NCI-H748 treated with DMSO at 0.1 percent for 48 hours (cell line): ENCODE measurements at places on chromosomes 3 and 15.

DNA sequence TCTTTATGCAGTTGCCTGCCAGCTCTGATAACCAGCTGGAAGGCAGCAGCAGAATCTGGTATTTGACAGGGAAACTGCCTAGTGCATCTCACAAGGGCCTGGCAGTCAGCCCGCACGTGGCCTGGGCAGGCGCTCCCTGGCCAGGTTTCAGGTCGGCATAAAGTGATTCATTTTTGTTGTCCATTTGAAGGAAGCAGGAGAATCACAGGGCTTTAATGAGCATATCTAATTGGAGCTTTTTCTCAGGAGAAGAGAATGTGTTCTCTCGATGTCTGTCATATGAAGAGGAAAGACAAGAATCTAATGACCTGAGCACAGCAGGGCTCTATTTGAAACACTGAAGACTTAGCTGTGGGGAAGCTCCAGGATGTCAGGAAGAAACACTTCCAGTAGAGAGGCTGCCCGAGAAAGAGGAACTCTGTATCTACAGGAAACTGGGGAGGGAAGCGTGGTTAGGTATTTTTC, 98.8 kb upstream of the MB21D2 start:
- no peak for DNase-seq

GRCh38 chr15:89893027-89893426, 767 bp downstream of the AP3S2 start:
- DNase-seq = no peak

GRCh38 chr3:108159105-108159504, 63.1 kb downstream of the IFT57 start:
- DNase-seq = no peak

DNA sequence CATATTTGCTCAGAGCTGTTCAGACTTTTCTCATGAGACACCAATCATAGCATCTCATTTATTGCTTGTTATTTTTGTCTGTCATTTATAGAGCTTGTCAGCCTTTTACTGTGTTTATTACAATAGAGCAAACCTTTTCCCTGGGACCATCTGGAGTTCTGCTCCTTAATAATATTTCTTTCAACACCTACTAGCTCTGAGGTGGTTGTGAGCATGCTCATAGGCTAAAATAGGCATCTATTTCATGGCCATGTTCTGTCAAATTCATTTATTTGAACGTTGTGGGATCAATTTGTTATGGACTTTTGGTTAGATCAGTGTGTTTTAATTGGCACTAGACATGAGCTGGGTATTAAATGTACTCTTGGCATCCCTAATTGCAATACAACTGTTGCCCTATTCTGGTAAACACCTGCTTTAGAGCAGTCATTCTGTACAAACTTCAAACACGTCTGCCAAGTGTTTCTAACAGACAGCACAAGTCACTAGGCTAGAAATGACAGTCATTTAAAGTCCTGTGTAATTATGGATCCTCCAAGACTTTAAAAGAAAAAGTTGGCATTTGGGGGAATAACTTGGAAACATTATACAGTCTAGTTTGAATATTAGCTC, 766.3 kb downstream of the ZNF385D start:
- DNase-seq = no peak

DNA sequence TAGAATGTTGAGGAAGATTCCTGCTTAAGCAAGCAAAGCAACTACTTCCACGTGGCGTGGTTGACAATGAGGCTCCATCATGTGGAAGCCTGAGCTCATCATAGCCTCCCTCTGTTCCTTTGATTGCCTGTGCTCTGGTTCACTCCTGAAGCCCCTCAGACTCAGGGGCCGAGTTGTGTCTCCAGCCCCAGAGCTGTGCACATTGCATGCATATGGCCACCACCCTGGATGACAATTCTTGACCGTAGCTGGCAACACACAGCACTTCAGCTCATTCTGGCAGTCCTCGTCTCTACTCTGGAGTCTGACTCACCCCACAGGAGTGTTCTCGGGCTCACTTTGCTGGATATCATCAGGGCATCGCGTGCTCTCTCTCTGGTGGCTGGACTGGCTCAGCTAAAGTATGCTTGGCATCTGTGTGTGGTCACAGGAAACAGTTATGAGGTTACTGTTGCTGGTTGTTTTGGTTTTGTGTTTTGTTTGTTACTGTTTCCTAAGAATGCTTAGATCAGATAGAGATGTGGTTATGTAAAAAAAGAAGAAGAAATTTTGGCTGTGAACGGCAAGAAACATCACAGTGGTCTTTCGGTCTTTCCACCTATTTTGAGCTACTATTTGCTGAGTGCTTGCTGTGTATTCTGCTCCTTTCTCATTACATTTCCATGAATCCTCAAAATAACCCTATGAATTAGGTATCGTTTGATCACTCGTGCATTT, 41.6 kb upstream of the MRPS22 start:
- DNase-seq = no peak

DNA sequence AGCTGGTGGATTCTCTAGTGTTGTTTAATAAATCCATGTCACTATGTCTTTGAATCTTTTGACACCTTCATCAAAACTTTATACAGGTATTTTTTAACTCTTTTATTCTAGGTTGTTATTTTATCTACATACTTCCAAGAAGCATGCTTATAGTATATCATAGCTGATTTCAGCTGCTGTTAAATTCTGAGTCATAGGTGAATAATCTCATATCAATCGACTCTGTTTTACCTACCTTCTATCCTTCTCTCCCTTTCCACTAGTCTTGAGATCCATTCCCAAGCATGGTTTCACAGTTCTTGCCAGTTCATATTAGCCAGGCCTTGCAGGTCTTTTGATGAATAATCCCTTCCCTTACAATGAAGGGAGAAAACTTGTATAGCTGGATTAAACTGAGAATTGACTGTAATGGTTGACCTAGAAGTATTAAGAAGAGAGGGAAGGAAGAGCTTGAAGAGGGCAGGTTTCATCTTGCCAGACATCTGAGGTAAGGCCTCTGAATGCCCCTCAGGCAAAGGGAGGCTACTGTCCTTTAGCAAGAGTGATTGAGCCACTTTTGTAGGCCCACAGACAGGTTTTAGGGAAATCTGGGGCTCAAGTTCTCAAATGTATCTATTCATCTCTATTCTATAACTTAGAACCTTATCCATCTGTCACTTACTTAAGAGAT, 146.4 kb downstream of the EPHA6 start:
- no peak for DNase-seq

DNA sequence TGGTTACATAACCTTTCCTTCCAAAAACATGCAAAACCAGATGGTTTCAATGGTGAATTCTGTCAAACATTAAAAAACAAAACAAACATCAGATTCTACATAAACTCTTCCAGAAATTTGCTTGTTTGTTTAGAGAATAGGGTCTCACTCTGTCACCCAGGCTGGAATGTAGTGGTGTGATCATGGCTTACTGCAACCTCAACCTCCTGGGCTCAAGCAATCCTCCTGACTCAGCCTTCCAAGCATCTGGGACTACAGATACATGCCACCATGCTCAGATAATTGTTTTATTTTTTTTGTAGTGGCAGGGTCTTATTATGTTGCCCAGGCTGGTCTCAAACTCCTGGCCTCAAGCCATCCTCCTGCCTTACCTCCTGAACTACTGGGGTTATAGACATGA, 36.1 kb downstream of the FBXL2 start:
- no peak for DNase-seq

- DNase-seq = no peak
Observed at GRCh38 chr15:90060797-90061196, 41.5 kb downstream of the IDH2 start.

GRCh38 chr3:146491303-146491702, 21.9 kb upstream of the PLSCR2 start:
- no peak for DNase-seq

DNA sequence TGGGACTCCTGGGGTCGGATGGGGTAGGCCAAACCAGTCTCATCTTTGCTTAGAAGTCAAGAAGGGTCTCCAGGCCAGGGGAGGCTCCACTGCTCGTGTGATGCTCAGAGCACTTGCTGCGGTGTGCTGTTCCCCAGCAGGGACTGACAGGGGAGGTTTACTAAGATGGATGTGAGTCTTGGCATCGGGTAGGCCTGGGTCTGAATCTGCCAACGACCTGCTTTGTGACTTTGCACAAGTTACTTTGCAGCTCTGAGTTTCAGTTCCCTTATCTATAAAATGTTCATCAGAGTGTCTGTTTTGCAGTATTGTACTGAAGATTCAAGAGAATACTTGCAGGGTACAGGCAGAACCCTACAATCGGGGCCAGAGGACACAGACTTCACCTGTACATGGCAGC, 17.3 kb upstream of the CDCP1 start:
- no peak for DNase-seq

DNA sequence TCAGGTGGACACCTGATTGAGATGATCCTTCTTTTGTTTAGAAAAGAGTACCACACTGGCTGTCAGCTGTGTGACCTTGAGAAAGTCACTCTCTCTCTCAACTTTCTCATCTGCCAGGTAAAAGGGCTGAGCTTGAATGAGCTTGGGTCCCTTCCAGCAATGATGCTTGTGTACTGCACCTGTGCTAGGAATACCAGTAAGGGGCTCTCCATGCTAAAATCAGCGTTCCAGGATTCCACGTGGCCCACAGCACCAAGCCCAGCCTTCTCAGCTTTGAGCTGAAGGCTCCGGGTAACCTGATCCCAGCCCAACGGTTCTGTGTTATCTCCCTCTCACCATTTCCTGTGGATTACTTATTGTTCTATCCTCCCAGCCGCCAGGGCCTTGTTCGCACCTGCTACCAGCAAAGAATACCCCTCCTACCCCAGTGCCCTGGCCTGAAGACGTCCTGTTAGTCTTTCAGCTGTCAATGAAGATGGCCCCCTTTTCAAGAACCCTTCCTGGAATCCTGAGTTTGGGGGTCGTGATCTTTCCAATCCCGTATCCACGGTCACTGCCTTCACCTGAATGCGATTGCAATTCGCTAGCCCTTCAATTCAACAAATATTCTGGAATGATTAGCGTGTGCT, 54.2 kb upstream of the CGNL1 start:
- DNase-seq = peak; percentile 8

GRCh38 chr3:85604641-85605040, 645.9 kb downstream of the CADM2 start:
- no peak for DNase-seq

- no peak for DNase-seq
Observed at GRCh38 chr3:87568331-87568730, 291.9 kb upstream of the POU1F1 start.

GRCh38 chr3:31876331-31876730, 104.7 kb downstream of the OSBPL10 start:
- no peak for DNase-seq

- DNase-seq = no peak
Observed at GRCh38 chr3:164040991-164041390, 1037.3 kb downstream of the SI start.

- no peak for DNase-seq
Observed at GRCh38 chr3:54533856-54534255, 394.0 kb downstream of the LRTM1 start.

DNA sequence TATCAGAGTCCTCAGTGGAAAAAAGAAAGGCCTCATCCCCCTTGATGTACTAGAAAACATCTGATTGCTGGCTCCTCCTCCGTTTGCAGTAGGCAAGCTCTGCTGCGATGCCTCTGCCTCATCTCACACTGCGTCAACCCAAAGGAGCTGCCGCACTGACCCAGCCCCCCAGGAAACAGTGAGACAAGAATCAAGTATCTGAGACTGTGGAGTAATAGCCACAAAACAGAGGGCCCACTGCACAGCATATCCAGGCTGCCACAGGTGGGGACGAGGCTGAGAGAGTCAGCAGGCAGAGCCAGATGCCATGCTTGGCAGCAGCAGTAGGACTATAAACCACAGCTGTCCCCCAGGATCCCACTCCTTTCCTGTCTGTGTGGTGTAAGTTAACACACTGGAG, 165.9 kb downstream of the STAC start:
- no peak for DNase-seq

DNA sequence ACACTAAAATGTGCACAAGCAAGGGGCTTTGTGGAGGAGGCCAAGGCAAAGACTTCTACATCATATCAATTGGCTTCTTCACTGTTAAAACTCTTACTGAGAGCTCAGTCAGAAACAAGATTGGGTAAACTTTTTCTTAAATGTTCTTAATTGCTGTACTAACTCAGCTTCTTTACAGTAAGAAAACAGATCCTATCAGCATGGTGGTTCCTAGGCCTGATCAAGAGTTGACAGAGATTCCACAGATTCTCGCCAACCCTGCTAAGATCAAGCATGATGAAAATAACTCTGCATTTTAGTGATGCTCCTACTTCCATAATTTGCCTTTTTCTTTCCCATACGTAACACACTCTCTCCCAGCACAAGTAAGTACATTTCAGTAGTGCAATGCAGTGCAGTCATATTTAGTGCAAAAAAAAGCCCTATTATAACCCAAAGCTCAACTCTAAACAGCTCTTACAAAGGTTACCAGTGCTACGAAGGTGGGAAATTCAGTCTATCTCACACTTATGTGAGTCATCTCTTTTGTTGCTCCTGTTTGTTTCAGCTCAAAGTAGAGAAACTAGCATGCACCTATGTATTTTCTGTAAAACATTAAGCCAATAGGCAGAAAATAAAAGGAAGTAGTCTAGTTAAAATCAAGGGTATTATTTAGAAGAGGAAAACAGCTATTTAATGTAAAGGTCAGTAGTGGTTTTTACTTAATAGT, 29.9 kb downstream of the TIGIT start:
- no peak for DNase-seq

GRCh38 chr15:73994912-73995622, 551 bp downstream of the PML start:
- DNase-seq = no peak
